Activated naive CD8-positive, alpha-beta T cell treated with anti-CD3 and anti-CD28 coated beads, Interleukin-2, amount 50 U/mL, for 24 hours (primary cell): ENCODE measurements at places on chromosomes 6 and 20.
A peak's percentile ranks its signal among the peaks of the same experiment; 100 is the strongest.

- no peak for DNase-seq
Observed at GRCh38 chr6:24763578-24763977, 11.2 kb upstream of the GMNN start.

DNA sequence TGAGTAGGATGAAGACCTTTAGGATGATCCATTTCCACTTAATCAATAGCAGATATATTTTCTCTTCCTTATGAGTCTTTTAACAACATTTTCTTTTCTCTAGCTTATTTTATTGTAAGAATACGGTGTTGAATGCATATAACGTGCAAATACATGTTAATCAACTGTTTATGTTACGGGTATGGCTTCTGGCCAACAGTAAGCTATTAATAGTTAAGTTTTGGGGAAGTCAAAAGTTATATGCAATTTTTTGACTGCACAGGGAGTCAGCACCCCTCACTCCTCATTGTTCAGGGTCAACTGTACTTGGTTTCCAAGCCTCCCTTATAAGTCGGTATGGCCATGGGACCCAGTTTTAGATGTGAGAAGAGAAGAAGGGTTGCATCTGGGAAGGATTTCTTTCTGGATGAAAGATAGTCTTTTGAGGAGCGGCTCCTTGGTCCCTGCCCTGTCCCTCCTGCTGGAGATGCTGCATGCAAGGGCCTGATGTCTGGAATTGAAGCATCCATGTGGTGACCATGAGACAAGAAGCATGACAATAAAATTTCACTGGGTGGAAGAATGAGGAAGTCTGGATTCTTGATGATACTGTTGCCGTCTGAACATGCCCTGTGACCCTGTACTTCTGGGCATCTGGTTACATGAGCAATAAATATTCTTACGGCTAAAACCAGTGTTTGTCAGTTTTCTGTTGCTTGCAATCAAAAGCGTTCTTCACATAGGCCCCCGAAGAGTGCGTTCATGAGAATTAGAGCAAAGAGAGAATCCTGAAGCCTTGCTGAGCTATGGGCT, 194.7 kb upstream of the PMEPA1 start:
- DNase-seq = no peak

- peak; percentile 14 for DNase-seq
Observed at GRCh38 chr6:132768051-132768517, 10.4 kb upstream of the VNN2 start.

DNA sequence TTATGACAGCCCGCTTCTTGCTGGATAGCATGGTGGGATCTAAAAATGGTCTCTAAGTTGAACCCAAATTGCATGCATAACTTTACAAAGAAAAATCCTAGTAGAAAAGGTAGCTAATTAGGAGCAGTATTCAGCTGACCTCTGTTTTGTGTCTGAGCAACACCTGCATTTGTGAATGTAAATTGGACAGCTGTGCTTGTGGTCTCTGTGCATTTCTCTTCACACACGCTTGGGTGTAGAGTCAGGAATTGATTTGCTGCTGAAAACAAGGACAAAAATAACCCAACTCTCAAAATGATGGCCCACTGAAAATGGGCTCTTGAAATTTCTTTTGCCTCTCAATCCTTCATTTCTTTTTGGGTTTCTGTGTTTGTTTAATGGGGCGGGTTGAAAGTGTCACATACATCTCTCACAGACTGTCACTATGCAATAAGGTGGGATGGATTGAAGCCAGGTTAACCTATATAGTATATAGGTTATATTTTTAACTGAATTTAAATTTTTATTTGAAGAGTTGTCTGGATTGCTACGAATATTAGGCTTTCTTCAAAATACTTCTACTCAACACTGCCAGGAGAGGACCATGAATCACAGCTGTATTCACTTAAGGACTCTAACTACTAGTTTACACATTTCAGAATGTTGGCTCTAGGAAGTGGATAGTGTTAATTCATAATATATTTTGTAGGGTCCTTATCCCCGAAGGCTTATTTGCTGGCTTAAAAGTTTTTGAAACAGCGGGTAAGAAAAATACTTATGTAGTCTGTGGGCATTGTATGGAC, 46.5 kb downstream of the SOBP start:
- no peak for DNase-seq

GRCh38 chr20:13788167-13788834, 3.5 kb downstream of the NDUFAF5 start:
- DNase-seq = peak; percentile 16

GRCh38 chr6:55543633-55544309, 35.2 kb downstream of the HMGCLL1 start:
- no peak for DNase-seq

GRCh38 chr20:41748756-41749582, 130.8 kb upstream of the CHD6 start:
- DNase-seq = no peak

DNA sequence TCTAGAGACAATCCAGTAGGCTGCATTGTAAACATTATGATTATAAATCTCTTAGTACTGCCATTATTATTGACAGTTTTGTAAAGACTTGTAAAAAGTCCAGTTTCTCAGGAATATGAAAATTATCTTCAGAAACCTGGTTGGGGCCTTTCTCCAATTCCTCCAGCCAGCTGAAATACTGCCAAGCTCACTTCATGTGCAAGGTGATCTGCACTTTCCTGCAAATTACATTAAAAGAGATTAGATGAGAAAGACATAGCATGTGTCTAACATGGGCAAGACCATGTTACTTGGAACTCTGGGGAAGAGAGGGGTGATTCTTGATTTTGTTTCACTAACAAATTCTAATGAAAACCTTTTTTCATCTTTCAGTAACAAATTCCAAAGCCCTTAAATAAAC, 24.0 kb downstream of the PGM3 start:
- DNase-seq = no peak

DNA sequence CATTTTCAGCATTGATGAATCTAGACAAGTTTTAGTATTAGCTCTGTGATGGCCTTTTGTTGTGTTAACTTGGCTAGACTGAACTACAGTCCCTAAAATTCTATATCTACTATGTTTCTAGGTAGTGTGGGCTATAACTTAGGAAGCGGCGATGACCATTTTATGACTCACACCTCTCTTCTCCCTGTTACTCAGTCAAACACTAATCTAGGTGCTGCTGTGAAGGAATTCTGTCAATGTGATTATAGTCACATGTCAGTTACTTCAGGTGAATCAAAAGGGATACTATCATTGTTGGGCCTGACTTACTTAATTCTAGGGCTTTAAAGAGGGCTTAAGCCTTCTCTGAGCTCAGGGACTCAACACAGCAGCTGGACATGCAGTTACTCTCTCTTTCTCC, 691.5 kb upstream of the MAP3K7 start:
- no peak for DNase-seq

GRCh38 chr6:47138046-47138445, 95.9 kb upstream of the ADGRF1 start:
- no peak for DNase-seq

- peak; percentile 25 for DNase-seq
Observed at GRCh38 chr6:166707045-166707444, 80.0 kb upstream of the RPS6KA2 start.

DNA sequence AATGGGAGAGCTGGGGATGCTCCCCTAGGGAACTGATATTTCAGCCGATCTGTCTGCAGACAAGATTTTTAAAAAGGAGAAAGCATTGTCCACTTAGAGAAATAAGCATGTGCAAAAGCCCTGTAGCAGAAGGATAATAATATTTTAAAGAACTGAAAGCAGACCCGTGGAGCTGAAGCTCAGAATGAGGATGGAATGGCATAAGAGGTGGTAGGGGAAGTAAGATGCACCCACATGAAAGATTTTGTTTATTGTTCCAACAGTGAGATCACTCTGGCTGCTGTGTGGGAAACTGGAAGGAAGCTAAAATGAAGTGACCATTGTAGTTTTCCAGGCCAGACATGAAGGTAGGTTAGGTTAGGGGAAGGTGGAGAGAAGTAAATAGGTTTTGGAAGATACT, 266.4 kb upstream of the PRDM1 start:
- DNase-seq = no peak

- no peak for DNase-seq
Observed at GRCh38 chr6:36598739-36599318, 4.7 kb downstream of the SRSF3 start.

GRCh38 chr6:30394139-30394538, 49.2 kb downstream of the RPP21 start:
- no peak for DNase-seq

DNA sequence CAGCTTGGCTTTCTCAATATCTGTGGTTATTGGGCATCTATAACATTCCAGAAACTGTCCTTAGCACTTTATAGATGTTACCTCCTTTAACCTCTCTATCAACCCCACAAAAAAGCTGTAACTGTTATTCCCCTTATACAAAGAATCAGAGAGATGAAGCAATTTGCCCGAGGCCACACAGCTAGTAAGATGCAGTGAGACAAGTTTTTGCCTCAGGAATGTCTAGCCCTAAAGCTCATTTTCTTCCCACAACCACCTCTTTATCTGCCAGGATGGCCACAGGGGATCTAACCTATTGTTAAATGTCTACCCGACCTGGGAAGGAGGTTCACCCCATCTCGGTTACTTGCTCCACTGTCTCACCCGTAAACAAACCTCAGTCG, 31.9 kb upstream of the TCP11 start:
- DNase-seq = no peak

GRCh38 chr6:583635-584034, 73.3 kb downstream of the HUS1B start:
- DNase-seq = no peak

- DNase-seq = no peak
Observed at GRCh38 chr6:66421570-66421969, 714.5 kb upstream of the EYS start.

DNA sequence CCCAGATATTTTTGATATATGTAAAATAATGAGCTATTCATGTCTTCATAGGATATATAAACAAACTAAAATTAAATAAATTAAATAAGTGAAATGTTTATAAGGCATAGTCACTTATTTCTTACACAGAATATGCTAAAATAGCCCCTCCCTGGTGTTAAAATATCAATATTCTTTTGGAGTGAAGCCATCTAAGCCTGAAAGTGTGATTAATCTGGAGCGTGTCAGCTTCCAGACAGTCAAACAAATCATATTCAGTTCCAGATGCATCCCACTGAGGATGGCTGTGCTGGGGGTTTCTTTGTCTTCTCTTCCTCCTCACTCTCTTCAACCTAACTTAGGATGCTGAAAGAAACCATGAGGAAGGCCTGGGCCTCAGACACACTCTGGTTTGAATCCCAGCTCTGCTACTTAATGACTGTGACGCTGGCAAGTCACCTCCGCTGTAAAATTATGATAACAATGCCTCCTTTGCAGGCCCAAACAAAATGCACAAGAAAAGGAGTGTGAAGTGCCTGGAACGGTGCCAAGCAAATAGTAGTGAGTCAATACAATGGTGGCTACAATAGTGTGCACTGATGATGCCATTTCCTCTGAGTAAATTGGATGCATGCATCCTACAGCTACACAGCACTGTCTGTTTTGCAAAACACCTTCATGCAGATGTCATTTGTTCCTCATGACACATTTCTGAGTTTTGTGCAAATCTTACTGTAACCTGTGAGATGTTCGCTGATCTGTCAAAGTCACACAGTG, 161.4 kb downstream of the FOXC1 start:
- DNase-seq = peak; percentile 29

- DNase-seq = no peak
Observed at GRCh38 chr6:79764747-79765146, 133.6 kb downstream of the SH3BGRL2 start.

DNA sequence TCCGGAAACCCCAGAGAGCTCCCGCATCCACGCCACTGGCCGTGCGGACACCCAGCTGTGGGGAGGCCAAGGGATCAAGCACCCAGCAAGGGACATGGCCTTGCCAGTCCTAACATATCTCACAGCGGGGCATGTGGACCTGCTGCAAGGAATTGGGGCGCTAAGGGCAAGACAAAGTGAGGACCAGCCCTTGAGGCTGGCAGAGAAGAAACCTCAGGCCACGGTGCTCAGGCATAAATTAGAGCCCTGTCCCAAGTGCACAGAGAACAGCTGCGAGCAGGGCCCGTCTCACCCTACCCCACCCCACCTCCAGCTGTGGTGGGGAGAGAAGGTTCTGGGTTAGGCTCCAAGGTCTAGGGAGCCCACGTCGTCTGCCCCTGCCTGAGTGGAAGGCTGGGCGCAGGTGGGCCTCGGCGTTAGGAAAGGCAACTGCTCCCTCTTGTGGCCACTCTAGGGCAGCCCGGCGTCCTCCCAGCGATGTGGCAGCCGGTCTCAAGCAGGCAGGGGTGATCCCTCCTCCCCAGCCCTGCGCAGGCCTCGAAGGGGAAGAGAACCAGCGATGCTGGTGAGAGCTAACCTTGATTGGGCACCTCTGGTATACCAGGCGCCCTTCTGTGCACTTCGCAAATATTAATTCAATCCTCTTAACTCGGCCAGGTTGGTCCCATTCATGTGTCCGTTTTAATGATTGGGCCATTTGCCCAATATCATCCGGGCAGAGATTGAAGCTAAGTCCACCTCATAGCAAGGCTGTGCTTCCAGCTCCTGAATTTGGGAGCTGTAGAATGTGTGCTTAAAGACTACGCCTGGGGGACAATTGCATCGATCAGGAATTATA, 235.8 kb downstream of the NFATC2 start:
- DNase-seq = peak; percentile 82

DNA sequence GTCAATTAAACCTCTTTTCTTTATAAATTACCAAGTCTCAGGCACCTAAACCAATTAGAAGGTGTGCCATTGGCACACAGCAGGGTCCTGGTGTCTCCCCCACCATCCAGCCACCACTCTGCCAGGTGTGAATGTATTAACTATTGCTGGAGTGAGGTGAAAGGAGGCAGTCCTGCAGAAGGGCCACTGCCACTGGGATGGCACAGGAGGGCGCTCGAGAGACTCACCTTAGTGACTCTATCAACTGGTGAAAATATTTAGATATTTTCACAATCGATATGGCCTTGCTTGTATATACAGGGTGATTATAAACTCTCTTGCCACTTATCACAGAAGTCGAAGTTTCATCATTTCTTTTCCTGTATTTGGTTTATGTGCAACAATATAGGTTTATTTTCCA, 145.6 kb upstream of the ESR1 start:
- DNase-seq = no peak

- no peak for DNase-seq
Observed at GRCh38 chr6:105501826-105502344, 99.0 kb upstream of the PREP start.

DNA sequence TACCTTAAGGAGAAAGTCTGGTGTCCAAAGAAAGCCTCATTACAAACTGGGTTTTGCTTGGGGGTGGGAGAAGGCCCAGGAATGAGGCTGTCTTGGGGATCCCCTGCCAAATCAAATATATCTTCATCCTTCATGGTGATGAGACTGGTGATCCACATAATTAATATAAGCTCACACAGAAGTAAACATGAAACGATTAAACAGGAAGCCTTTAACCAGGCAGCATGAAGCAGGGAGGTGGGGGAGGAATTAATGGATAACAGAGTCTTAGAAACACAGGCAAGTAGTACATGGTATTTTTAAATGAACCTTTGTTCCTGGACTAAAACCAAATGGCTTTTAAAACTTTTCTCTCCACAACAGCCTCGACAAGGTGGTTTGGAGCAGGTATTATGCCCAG, 437.5 kb downstream of the TFAP2A start:
- DNase-seq = no peak

- DNase-seq = no peak
Observed at GRCh38 chr20:58656831-58657230, 5.7 kb downstream of the STX16 start.

GRCh38 chr20:49147296-49147695, 40.8 kb downstream of the STAU1 start:
- no peak for DNase-seq

GRCh38 chr6:47655719-47656595, 42.4 kb upstream of the ADGRF4 start:
- peak; percentile 14 for DNase-seq

- no peak for DNase-seq
Observed at GRCh38 chr6:101595276-101595675, 201.8 kb downstream of the GRIK2 start.

- DNase-seq = no peak
Observed at GRCh38 chr20:63759377-63759901, 19.9 kb downstream of the SLC2A4RG start.
